ENCODE measurements at places on chromosomes 3 and 15.

GRCh38 chr15:34665498-34666116 is 82.2 kb upstream of the GOLGA8B start:
- DNase-seq: no peak

DNA sequence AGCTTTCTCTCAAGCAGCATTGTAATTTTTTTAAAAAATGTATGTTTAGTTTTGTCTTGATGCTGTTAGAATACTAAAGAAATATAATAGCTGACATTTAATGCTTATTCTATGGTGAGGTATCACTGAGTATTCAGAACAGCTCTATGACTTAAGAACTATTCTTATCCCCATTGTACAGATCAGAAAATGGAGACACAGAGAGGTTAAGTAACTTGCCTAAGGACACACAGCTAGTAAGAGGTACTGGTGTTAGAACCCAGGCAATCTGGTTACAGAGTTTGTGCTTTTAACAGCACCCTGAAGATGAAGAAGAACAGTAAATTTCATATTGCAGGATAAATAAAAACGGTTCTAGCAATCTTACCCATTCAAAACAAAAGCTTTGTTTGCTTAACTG is 15.5 kb downstream of the PLA2G4D start:
- DNase-seq: no peak

GRCh38 chr3:43363621-43364266 is 77.4 kb downstream of the SNRK start:
- DNase-seq: no peak

DNA sequence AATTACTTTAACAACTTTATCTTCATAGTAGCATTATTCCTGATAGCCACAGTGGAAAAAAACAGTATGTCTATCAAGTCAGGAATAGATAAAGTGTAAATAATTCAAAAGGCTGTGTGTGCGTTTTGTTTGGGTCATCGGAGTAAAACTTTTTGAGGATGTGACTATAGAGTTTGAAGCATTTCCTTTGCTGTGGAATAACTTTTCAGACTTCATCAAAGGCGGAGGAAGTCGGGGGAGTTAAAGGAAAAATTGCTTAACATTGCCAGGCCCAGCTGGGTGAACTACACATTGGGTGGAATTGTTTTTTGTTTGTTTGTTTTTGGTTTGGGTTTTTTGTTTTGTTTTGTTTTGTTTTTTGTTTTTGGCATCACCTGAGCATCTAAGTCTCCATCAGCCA is 70.4 kb upstream of the CRTC3 start:
- DNase-seq: no peak

DNA sequence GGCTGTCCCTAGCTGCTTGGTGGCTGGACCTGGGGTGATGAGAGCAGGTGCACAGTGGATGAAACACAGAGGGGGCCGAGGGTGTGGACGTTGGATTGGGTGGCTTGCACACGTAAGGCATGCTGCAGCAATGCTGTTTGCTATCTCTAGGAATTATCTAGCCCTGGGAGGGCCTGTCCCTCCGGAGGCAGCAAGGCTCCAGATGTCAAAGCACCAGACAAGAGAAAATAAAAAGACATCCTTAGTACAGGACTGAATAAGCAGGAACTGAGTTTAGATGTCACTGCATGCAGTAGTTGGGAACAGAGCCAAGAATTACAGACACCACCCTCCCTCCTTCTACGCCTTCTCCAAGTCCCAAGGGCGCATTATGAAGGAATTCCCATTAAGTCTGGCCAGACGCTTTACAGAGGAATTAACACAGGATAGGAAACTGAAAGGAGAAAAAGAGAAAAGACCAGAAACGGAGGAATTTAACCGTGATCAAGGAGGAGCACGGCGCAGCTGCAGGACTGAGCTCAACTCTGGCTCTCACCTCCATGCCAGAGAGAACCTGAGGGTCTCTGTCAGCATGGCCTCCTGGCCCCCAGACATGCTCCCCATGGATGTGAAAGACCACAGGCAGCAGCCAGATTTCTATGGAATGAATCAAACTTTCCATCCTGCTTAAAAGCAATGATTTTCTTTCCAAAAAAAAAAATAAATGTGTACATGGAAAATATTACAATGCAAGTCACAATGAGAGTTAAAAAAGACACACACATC is 13.8 kb downstream of the ATP10A start:
- no peak for DNase-seq

DNA sequence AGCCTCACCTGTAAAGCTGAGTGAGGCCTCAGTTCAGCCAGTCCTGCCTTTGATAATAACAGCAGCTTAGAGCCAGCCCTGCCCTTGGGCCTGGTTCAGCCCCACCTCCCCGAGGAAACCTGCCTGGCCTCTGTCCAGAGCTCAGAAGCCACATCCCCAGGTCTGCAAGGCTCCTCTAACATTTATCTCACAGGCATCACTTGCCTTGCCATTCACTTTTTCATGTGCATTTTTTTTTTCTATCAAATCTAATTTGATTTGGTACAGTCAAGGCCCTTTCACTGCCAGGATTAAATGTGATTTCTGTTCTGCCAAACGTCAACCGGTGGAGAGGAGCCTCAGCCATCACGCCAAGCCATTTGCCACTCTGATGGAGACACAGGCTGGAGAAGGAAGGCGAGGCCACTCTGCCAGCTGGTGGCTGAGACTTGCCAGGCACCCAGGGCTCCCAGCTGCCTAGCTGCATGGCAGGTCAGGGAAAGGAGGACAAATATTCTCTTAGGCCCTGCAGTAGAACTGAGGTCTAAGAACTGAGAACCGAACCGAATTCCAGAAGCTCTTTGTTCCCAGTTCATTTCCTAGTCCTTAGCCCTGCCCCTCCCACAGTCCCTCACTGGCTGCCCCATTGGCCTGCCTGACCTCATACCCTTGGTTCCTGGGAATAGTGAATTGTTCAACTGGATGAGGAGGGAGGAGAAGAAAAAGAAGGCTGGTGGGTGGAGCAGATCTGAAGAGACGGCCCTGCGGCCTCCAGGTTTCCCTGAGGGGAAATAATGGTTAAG is 76.4 kb downstream of the SPSB4 start:
- DNase-seq: peak; percentile 94

DNA sequence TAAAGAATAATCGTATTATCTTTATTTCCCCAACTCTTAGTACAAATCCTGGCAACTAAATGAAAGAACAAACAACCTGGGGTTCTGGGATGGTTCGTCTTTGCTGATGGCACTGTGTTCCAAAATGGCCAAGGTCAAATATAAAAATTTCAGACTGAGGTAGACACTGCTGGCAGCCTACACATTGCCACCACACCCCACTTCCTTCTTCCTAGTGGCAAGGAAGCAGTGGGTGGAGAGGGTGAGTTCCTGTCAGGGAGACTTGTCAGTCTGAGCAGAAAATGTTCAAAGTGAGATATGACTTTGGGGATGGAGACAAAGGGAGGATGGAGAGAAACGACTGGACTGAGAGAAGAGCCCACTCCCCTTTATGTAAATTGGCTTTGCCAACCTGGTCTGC is 69.6 kb downstream of the LMCD1 start:
- DNase-seq: no peak

- no peak for DNase-seq
Observed at GRCh38 chr15:38701149-38701548, 136.5 kb upstream of the RASGRP1 start.

GRCh38 chr3:58005669-58006068 is 2.6 kb upstream of the FLNB start:
- no peak for DNase-seq

DNA sequence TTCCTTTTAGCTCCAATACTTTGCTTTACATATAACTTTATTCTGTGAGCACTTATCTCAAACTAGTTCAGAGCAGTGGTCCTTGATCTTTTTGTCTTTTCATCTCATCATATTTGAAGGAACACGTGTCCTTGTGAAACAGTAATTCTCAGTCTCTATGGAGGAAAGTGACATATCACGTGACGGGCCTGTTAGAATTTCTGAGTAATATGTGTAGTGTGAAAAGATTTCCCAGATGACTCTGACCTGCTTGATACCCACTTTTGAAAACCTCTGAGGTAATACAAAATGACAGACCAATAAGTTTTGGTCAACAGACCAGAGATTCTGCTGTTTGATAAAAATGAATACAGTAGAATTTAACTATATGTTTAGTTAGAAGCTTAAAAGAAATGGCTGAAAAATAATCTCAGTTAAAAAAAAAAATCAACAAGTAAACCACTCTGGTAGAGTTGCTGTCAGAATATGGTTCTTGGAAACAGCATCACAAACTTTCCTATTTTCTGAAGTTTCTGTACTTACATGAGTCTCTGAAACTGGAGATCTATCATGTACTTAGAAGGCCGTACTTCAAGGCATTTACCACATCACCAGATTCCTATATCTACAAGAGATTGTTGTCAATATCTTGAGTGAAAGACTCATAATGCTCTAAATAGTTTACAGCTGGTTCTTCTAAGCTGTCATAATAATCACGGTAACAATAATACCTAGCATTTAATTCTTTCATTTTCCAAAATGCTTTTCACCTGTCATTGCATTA is 590.2 kb upstream of the TBL1XR1 start:
- no peak for DNase-seq

GRCh38 chr3:180601688-180602666 is at the start of gene TTC14:
TTC14 (plus strand) TSS chr3:180602163; CDS start chr3:180602262, 99 bp downstream.
- no peak for DNase-seq

DNA sequence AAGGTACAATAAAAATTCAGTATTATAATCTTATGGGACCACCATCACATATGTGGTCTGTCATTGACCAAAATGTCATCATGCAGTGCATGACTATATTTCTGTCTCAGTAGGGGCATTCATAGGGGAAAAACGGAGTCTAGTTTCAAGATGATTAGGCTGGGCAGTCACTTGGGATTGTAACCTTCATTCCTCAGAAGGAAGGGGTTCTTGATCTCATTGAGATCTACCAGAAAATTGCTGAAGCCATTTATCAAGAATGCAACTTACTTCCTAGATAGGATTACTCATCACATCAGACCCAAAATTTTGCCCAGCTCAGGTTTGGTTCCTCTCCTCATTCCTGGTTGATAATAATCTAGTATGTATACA is 37.3 kb downstream of the BTD start:
- no peak for DNase-seq

DNA sequence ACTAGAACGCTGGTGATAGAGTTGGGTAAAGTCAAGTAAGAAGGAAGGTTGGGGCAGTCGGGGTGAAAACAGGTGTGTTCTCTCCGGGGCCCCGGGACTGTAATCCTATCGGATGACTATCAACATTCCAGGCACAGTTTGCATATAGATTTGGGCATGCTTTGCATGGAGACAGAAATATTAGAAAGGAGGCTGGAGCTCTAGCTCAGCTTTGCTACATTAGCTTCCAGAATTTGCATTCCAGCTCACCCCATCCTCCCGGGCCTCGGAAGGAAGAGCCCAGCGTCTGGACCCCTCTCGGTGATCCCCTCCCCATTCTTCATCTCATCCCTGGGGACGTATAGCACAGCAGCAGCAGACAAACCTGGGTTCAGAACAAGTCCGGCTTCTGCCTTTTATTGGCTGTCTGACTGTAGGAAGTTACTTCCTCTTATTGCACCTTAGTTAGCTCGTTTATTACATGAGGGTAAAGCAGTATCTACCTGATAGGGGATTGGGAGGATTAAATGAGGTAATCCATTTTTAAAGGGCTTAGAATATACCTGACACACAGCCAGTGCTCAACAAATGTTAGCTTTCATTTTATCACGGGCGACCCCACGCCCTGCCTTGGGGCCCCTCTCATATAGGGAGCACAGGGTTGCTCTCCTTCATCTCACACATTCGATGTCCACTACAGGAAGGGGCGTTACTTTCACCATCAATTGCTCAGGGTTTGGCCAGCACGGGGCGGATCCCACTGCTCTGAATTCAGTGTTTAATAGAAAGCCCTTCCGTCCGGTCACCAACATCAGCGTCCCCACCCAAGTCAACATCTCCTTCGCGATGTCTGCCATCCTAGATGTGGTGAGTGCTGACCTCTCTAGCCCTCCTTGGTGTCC is 3.2 kb downstream of the HTR3E start:
- no peak for DNase-seq

- no peak for DNase-seq
Observed at GRCh38 chr3:138718849-138719248, 110.3 kb downstream of the FAIM start.

- no peak for DNase-seq
Observed at GRCh38 chr15:89746386-89746780, 4.7 kb downstream of the MESP1 start.

DNA sequence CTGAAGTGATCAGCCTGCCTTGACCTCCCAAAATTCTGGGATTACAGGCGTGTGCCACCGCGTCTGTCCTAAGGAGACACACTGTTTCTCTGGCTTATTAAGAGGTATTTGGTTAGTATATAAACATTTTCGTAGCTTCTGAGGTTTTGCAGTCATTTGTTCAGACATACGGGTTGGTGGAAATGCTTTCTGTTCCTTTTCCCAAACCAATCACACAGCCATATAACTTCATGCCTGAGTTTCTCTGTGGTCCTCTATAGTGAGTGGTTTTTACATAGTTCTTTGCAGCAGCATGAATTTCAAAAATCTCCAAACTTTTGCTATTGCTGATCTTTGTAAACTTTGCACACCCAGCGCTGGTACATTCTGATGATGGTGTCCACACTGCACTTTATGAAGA is 100.5 kb downstream of the AKAP13 start:
- no peak for DNase-seq

GRCh38 chr3:158091531-158091930 is 14.7 kb downstream of the SHOX2 start:
- DNase-seq: no peak

GRCh38 chr3:85161544-85161943 is 202.8 kb downstream of the CADM2 start:
- DNase-seq: no peak

DNA sequence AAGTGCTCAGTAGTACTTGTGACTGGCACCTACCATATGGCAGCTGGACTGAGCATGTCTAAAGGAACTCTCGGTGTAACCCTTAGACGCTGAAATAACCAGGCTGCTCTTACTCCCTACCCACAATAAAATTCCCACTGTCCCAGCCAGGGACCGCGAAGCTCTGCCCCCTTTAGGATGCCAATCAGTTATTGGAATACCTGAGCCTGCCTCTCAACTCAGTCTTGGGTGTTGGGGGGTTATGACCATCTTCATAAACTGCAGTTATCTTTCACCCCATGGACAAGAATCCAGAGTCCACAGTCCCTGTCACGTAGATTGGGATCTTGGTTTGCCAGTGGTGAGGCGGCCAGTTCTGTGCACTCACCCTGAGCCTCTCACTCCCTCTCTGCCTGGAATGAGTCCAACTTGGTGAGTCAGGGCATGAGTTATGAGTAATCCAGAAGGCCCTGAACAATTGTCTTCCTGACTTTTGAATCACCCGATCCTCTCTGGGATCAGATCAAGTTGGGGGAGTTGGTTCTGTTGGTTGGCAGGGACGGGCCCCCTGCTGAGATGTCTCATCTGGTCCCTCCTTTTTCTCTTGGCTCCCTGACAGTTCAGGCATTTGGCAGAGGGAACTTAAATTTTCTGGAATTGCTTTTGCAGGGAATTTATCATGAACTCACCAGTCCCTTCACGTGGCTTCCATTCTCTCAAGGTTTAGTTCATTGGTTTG is 120.1 kb upstream of the UBE2E1 start:
- DNase-seq: peak; percentile 51

DNA sequence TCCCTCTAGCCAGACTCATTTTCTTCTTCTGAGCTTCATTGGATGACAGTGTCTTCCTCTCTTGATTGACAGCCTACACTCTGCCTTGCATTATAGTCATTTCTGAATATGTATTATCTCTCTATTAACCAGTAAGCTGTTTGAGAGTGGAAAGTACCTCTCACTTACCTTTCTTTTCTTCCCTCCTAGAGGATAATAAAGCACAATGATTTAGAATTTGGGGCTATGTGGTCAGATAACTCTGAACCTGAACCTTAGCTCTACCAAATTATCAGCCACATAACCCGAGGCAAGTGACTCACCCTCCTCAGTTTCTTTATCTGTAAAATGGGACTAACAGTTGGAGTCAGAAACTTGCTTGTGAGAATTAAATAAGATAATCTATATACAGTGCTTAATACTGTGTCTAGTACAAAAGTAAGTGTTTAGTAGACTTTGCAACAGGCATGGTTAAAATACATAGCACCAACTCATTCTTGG is 331.8 kb upstream of the TBL1XR1 start:
- no peak for DNase-seq
